ENCODE measurements at places on chromosomes 4 and X.

DNA sequence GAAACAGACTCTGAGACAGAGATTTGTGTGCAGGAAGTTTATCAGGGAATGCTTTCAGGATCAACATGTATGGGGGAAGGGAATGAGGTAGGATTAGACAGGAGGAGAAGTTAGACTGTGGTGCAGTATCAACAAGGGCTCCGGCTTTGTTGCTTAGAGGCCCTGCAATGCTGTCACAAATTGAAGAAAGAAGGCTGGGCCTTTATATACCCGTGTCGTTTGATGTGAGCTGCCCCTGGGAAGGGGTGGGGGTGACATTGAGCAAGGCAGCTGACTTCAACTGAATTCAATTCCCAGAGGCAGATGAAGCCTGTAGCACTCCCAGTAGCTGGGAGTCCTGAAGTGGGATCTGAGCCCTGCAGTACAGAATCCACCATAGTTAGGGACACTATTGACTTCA, 29.5 kb upstream of the USP9X start:
- no peaks in the 10 kb centered on the region for H3K27me3 ChIP-seq
- no peaks in the 10 kb centered on the region for H3K36me3 ChIP-seq
- no peak for DNase-seq
- no peaks in the 10 kb centered on the region for H3K4me1 ChIP-seq
- H3K4me3 ChIP-seq = no peak overlapping the region

- no peak overlapping the region for H3K4me3 ChIP-seq
- H3K4me1 ChIP-seq = no peaks in the 10 kb centered on the region
- DNase-seq = no peak
- peaks cover 6% of the 10 kb centered on the region for H3K36me3 ChIP-seq
- no peak overlapping the region for H3K27ac ChIP-seq
These were observed 136.6 kb downstream of the FBXW7 start for GRCh38 chr4:152399246-152399645.

DNA sequence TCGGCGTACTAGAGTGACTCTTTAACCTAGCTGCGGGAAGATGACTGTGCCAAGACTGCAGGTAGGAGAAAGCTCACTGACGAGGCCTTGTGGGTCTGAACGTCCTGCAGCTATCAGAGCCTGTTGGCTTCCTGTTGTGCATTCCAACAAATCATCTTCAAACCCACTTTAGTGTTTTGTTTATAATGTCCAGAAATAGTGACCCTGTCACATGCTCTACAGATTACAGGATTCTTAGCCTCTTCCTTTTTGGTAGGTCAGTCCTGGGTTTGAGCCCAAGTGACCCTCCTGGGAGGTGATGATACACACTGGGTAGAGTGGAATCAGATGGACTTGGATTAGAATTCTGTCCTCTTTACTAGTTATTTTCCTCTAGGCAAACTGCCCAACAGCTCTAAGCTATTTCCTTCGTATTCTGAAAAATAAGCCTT, 33.2 kb downstream of the HTT start:
- DNase-seq = no peak
- H3K36me3 ChIP-seq = peaks cover 20% of the 10 kb centered on the region
- no peak overlapping the region for H3K27ac ChIP-seq
- no peaks in the 10 kb centered on the region for H3K4me1 ChIP-seq

DNA sequence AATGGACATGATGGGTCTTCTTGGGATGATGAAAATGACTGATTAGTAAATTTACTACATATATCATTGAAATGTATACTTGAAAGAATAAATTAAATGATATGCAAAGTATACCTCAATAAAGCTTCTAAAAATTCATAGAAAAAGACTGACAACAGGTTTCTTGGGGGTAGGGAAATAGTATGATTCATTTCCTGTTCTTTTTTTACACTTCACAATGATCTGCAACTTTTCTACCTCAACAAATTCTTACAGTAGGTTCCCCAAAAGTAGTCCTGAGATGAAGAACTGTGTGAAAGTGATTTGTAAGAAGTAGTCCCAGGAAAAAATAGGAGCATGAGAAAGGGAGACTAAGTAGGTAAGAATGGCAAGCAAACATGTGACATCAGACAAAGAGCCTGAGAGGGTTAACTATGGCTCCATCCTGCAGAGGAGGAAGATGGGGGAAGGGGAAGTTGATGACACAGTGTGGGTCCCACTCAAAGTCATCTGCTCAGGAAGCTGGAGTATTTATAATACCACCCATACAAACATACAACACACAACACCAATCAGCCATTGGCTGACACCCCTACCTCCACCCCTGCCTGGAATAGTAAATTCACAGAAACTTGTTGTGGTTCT, 73.9 kb downstream of the ARHGAP6 start:
- H3K4me1 ChIP-seq = no peaks in the 10 kb centered on the region
- no peak overlapping the region for H3K27ac ChIP-seq
- no peak overlapping the region for H3K4me3 ChIP-seq

- DNase-seq = no peak
- H3K27me3 ChIP-seq = peaks cover 27% of the 10 kb centered on the region
- H3K4me1 ChIP-seq = no peaks in the 10 kb centered on the region
- H3K27ac ChIP-seq = no peak overlapping the region
These were observed 95.5 kb upstream of the PPP2R3B start for GRCh38 chrX:482192-482701.

GRCh38 chr4:78971326-78971725, 32.1 kb upstream of the PAQR3 start:
- H3K4me3 ChIP-seq = no peak overlapping the region
- no peaks in the 10 kb centered on the region for H3K4me1 ChIP-seq
- H3K27ac ChIP-seq = no peak overlapping the region

DNA sequence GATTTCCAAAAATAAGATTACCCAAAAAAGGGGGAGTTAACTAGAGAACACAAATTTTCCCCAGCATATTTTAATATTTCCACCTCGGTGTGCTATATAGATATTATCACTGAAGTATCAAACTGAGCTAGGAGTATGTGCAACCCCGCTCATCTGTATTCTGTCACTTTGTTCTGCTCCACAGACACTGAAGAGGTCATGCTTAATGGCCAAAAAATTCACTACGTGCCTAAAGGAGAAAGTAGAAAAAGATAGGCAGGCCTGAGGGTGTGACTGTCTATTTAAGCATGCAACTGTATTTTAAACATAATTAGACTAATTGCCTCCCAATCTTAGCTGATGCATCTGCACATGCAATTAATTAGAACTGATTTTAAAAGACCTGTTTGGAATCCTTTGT, 24.5 kb downstream of the SH3RF1 start:
- peaks cover 54% of the 10 kb centered on the region for H3K4me1 ChIP-seq
- no peak overlapping the region for H3K4me3 ChIP-seq
- no peak overlapping the region for H3K27ac ChIP-seq
- H3K36me3 ChIP-seq = peaks cover 17% of the 10 kb centered on the region
- H3K27me3 ChIP-seq = no peaks in the 10 kb centered on the region
- DNase-seq = no peak
